ENCODE measurements at places on chromosomes 5 and 9. TPM values are rescaled to one million over a fixed set of nuclear protein-coding genes. Genes with fewer than 3 reads are reported as not detected.

OCLN gene
- 4.2 TPM for polyA plus RNA-seq

KCNV2 gene
- not detected for polyA plus RNA-seq

ARSI gene
- polyA plus RNA-seq: 1.2 TPM

BTNL8 gene
- polyA plus RNA-seq: 0.42 TPM

NR6A1 gene
- 0.53 TPM for polyA plus RNA-seq

SPINK13 gene
- polyA plus RNA-seq: not detected

All from brain (organoid and tissue), 16 donors.